ENCODE measurements at places on chromosomes 7 and 10.

DNA sequence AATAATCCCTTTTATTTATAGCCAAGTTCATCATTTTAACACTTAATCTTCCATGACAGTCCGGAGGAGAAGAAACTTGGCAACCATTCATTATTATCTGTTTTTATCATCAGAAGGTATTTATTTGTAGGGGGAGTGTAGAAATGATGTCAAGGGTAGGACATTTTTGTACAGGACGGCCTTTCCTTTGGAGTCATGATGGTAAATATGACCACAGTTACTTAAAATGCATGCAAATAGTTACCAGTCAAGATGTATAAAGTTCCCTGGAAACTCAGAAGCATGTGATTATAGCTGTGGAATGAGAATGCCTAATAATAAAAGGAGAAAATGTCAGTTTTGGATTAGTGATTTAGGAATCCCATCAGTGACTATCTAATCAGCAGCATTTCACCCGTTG lies 183.1 kb upstream of the PRPS1L1 start:
- no peak for DNase-seq

DNA sequence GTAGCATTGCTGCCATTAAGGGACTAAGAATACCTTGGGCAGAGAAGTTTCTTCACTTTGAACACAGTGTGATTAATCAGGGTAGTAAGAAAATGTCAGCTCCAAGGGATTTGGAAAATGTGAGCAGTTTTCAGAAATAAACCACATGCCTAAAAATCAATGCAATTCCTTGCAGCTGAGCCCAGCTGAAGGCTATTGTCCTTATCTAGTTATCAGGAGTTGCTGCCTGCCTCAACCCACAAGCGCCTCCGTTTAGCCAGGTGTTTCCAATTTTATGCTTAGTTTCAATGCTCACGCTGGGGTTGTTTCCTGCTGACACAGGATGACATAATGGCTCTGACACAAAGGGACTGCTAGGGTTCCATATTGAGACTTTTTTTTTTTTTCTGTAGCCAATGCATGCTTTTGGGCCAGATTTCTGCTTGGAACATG lies 132.3 kb upstream of the ANK3 start:
- no peak for DNase-seq

DNA sequence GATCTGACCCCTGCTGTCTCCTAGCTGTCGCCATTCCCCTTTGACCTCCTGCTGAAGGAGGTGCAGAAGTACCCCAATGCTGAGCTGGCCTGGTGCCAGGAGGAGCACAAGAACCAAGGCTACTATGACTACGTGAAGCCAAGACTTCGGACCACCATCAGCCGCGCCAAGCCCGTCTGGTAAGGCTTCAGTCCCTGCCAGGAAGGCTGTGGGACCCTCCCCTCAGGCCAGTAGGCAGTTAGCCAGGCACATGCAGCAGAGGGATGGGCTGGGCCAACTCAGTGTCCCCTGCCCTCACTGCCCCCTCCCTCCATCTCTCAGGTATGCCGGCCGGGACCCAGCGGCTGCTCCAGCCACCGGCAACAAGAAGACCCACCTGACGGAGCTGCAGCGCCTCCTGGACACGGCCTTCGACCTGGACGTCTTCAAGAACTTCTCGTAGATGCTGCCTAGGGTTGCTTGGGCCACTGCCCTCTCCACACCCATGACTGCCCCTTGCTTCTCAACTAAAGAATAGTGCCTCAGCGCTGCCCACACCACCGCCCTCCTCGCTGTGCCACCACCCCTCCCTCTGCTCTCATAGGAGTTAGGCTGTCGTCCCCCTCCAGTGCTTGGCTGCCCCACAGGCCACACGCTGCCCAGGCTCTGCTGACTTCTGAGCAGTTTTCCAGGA lies 41.0 kb upstream of the ZMIZ2 start:
- no peak for DNase-seq

DNA sequence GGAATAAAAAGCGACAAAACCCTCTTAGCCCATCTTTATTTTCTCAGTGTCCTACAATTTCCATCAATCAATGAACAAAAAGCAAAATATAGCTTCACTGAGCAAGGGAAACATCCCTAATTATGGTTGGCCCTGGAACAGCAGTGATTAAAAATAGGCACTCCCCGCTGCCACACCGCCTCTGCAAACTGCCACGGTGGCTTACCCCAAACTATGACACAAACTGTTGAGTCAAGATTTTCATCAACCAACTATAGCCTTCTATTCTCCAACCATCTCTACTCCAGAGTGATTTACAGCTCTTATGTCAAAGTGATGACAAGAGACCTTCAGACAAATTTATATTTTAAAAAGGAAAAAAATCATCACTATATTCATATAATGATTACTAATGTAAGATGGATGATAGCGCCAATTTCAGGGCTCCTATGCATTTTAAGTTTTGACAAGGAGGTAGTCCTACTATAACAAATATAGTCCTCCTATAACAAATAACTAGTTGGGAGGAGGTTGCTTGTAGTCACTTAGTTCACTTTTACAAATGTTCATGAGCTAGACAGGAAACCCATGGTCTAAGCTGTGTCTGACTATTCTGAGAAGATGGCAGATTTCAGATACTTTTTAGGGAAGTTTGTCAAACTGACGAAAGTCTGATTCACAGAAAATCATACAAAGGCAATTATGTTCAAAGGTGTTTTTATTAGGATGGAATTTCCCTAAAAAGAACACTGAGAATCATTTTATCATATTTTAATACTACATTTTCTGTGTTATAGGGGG lies 26.3 kb downstream of the DENND11 start:
- DNase-seq = no peak

DNA sequence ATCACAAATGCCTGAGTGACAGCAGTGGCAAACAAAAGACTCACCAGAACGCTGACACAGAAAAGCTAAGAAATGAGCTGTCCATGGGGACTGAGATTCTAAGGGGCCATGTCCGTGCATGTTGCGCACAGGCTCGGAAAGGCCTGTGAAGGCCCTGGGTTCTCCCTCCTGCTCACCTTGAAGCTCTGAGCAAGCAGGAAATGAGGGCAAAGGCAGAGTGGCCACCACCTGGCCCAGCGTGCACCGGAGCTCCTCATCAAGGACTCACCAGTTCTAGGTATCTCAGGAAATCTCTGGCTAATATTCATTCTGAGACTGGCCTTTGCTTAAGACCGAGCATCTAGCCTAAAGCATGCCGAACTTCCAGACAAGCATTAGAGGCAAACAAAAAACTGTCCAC lies 52.7 kb downstream of the MAD1L1 start:
- no peak for DNase-seq

GRCh38 chr7:42348631-42349030 lies 111.6 kb upstream of the GLI3 start:
- DNase-seq = no peak

GRCh38 chr7:1616741-1617140 lies 46.9 kb upstream of the PSMG3 start:
- no peak for DNase-seq

DNA sequence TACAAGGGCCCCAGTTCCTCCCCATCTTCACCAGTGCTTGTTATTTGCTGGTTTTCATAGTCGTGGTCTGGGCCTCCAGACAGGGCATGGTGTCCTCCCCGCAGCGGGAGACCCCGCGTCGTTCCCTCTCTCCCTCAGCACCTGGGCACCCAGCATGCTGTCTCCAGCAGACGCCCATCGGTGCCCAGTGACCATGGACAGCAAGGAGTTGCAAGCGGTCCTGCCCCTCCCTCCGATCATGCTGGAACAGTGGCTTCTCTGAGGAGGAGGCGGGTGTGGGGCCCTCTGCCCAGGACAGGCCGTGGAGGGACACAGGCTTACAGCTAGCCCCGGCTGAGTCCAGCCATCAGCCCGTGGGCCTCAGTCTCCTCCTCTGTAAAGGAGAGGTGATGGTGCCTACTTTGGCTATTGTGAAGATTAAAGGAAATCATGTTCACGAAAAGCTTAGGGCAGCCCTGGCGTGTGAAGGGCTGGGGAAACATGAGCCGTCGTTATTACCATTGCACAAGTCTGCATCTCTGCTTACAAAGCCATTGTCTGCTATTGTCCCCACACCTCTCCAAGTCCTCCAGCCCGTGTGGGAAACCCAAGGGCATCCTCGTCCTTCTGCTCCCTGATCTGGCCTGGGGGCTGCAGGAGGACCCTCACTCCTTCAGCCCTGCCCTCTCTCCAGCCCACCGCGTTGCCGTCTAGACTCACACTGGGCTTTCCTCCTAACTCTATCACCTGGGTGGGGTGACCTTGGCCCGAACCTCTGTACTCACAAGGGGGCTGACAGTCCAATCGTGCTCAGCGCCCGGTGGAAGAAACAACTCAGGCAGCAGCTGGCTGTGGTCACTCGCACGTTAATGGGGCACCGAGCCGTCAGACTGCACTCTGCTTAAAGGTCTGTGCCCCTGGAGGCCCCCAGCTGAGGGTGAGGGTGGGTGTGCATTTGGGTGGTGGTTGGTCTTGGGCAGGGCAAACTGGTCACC lies 29.9 kb downstream of the EN2 start:
- no peak for DNase-seq

DNA sequence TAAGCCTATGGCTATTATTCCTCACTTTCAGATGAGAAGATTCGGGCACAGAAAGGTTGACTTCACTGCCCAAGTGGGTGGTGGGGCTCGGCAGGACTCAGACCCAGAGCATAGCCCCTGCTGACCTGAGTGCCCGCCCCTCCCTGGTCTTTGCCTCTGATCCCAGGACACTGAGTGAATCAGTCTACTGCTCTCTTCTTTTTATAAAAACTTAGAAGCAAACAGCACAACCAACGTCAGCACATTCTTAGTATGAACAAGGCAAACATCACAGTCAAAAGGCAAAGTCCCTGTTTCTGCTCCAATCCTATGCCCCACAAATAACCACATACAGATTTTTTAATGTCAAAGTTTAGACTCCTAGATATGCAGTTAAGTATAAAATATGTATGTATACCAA lies 237.8 kb downstream of the ZMYND11 start:
- no peak for DNase-seq

- DNase-seq = peak; percentile 23
Measured at GRCh38 chr10:17474595-17475323, 20.4 kb upstream of the ST8SIA6 start.
